T-helper 2 cell (primary cell): ENCODE measurements at places on chromosomes 3 and 15.

- no peak for DNase-seq
These were observed 98.9 kb upstream of the CHL1 start for GRCh38 chr3:97417-98258.

DNA sequence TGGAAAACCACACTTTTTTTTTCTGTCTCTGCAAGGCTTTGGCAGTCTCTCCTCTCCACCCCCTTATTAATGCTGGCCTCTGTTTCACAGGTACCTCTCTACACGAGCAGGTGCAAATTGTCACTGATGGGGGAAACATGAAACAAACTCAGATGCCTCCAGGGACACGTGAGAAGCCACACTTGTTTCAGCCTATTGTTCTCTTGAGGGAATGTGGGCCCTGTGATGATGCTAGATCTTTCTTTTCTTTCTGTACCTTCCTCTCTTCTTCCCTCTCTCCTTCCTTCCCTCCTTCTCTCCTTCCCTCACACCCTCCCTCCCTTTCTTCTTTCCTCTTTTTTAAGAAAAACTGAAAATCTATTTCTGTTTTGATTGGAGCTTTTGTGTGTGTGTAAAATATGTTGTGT lies 5.7 kb upstream of the BLM start:
- no peak for DNase-seq

DNA sequence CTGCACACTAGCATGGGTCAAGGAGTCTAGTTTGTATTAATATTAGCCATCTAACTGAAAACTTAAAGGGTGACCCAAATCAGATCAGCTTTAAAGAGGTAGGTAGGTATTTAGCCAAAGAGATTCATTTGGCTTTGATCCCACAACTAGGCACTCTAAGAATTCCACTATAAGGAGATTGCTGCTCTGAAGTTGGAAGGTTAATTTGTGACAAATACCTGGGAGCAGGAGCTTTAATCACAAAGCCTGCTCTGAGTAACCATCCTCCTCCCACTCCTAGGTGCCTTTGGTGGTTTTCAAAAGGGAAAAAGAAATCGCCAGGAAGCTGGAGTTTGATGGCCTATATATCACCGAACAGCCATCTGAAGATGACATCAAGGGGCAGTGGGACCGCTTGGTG lies 120.3 kb upstream of the CHRM5 start:
- no peak for DNase-seq

DNA sequence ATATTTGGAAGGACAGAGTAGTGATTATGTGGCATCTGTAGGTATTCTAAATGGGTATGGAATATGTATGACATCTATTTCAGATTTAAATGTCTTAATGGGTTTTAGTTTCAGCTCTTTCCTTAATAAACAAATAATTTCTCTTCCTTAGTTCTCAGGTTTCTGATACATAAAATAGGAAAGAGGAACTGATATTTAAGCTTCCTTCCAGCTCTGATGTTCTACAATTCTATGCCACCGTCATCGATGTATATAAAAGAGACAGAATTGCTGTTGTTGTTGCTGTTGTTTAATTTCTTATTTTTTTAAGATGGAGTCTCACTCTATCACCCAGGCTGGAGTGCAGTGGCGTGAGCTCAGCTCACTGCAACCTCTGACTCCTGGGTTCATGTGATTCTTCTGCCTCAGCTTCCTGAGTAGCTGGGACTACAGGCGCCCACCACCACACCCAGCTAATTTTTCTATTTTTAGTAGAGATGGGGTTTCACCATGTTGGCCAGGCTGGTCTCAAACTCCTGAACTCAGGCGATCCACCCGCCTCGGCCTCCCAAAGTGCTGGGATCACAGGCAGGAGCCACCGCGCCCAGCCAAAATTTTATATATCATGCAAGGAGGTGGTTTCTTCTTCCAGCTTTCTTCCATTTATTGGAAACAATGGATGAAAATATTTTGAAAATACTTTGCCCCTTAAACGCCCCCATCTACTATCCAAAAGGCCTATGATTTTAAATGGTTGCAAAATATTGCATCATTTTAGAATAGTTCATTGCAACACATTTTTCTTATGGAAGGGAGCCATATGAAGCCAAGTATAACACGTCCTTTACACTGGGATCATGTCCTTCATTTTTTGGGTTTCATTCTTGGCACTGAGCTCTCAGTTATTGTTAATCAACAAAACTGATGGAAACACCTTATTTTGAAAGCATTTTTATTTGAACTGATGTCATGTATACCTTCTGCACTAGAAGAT lies 13.9 kb upstream of the C15orf61 start:
- no peak for DNase-seq

DNA sequence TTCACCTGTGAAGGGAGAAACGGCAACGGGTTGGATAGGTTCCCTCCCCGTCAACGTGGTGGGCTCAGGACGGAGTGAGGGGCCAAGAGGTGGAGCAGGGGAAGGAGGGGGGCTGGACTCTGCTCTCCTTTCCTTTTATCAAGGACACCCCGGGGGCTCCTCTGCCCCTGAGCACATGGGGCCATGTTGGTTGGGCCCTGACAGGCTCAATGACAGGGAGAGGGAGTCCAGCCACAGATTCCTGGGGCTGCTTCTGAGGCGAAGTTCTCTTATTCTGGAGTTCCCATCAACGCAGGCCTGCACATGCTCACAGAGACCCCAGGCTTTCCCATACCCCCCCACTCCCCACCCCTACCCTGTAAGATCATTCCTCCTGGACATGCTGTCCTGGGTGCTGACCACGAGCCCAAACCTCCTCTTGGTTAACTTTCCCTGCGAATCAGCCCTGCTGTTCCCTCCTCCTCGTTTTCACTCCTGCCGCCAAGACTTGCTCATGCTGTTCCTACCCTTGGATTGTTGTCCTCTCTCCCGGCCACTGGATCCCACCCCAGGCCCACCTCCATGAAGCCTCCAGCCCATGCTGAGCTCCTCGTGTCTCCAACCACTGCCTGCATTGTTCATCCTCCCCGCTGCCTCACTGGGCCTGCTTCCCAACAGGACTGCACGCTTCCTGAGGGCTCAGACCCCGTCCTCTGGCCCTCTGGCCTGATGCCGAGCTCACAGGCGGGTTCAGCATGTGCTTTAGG lies 61.2 kb downstream of the SENP2 start:
- no peak for DNase-seq

DNA sequence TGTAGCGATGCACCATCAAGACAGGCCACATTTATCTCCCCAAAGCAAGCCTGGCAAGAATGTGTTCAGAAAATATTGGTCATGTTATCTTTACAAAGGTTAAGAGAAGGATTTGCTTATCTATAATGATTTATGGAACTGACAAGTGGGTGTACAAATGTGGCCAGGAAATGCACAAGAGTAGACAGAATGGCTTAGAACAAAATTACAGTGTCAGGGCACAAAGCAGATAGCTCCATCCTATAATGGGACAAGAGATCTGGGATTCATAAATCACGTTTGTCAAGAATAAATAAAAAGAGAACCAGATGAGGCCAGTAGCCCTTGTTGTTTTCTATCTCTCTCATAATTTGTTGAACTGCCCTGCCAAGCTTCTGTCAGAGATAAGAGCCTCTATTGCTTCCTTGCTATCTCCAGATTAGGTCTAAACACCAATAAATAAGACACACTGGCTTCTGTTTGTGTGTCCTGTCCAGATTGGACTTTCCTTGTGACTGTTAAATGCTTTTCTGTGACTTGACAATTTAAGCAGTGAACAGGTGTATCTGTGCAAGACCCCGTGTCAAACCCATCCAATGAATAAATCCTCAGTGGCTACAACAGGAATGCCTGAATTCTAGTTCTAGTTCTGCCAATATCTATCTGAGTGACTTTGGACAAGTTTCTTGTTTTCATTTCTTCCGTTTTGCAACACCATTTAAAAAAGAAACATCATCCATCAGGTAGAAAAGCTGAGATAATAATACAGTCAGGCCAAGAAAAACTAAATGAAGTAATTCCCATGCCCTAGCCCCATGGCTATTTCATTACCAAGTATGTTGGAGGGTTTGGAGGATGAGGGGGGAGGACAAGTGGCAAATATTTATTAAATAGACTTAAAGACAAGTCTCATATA lies 157.2 kb downstream of the DCLK3 start:
- DNase-seq, result no peak

- no peak for DNase-seq
These were observed 16.1 kb upstream of the CSPG5 start for GRCh38 chr3:47594792-47595191.

GRCh38 chr3:20054549-20054987 lies 14.3 kb downstream of the KAT2B start:
- peak; percentile 32 for DNase-seq

DNA sequence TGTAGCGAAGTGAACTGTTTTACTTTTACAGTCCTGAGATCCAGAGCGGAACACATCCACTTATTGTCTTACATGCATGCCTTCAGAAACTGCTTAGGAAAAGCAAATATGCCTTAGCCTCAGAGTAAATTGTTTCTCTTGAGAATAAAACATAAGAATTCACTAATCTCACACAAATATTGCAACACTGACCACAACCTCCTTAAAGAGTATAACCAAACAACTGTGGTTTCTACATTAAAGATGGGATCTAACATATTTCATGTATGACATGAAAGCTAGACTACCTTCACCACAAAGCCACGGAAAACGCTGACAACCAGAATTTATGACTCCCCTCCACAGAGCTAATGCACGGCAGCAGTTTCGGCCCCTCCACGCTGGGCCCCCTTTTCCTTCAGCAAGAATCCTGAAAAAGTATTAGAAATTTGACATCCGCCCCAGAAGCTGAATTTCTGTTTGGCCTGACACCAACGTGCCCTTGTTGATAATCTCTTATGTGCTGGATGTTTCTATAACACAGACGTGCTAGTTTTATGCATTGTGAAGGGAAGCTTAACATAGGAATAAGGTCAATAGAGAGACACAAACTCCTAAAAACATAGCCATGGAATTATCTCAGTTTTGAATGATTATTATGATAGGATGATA lies 84.6 kb downstream of the GREM1 start:
- no peak for DNase-seq

GRCh38 chr15:71779073-71779797 lies 31.1 kb upstream of the NR2E3 start:
- DNase-seq, result no peak

DNA sequence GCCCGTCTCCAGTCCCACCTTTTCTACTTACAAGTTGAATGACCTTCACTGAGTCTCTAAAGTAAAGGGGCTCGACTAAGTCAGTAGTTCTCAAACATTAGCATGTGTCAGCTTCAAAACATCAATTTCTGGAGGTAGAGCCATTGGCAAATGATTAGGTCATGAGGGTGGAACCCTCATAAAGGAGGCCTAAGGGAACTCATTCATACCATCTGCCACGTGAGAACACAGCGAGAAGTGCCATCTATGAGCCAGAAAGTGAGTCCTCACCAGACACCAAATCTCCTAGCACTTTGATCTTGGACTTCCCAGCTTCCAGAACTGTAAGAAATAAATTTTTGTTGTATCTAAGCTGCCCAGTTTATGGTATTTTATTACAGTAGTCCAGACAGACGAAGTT lies 129.8 kb downstream of the MEX3B start:
- DNase-seq, result no peak

DNA sequence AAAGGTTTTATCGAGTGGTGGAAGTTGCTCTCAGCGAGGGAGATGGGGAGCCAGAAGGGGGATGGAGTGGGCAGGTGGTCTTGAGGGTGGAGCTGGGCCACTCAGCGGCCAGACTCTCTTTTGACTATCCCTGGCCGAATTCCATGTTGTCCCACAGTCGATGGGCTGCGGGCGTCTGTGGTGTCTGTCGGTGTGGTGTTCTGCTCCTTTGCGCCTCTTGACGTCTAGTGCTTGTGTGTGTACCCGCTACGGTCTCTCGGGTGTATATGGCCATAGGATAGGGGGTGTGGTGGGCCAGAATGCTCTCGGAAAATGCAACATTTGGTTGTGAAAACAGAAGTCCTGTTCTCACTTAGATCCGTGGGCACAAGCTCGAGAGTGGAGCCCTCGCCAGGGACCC lies 297.0 kb downstream of the CGGBP1 start:
- DNase-seq, result no peak

GRCh38 chr15:83643201-83643600 lies 10.7 kb upstream of the ADAMTSL3 start:
- no peak for DNase-seq

GRCh38 chr3:119619094-119619493 lies 21.4 kb downstream of the PLA1A start:
- no peak for DNase-seq

DNA sequence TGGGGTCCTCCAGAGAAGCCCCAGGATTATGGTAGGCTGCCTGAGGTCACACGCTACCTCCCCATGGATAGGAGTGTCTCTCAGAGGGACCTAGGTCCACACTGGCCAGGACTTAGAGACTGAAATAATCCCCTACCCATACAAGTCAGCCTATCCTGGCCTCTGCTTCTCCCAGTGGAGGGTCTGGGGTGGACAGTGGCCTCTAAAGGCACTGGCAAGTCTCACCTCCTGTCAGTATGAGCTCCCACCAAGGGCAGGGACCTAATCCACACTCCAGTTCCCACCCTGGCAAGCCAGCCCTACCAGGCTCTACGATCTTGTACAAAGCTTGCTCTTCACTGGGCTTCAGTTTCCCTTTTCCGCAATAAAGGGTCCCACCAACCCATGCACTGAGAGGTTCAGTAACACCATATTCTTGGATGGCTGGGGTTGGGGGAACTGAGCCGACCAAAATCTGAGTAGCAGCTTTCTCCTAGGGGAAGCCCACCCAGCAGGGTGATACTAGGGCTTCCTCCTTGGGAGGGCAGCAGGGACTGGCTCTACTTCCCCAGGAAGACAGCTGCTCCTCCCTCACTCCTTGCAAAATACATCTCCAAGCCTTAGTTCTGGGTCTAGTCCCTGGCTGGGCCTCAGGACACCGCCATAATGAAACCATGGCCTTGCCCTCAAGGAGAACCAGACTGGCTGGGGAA lies 2.4 kb downstream of the CISH start:
- DNase-seq, result no peak

DNA sequence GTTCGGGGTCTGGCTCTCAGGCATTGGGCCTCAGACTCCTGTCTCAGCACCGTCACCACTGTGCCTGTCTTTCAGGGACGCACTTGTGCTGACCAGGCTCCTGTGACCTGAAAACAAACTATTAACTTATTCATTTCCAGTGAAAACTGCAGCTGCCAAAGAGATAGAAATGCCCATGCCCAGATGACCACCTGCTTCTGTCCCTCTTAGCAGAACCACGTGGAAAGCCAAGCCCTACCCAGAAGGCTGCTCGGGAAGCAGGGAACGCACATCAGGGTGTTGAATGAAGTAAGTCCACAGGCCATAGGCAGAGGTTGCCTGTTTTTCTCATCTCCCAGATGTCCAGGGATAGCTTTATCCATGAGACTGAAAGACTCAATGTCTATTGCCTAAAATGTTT lies 219.3 kb downstream of the EBLN2 start:
- no peak for DNase-seq

GRCh38 chr3:71464613-71465012 lies 118.9 kb downstream of the FOXP1 start:
- DNase-seq, result no peak

- DNase-seq, result no peak
These were observed 441.3 kb upstream of the THBS1 start for GRCh38 chr15:39139431-39140059.
